ENCODE measurements at places on chromosomes 6 and 20.

DNA sequence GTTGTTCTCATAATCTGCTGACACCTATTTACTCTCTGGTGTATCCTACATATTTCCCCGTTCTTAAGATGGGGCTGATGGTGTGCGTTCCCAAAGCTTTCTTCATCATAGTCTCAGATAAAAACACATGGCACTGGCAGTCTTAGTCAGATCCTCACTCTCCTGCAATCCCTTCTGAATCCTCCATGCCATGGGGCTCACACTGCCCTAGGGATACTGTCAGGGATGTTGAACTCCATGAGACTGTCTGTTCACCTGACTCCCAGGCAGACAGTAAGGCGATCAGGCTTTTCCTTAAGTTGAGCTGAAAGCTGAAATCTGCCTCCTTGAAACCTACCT, 76.0 kb downstream of the SLX4IP start:
- no peak for DNase-seq

- DNase-seq: no peak
These were observed 27.8 kb upstream of the FAM110A start for GRCh38 chr20:805713-806112.

DNA sequence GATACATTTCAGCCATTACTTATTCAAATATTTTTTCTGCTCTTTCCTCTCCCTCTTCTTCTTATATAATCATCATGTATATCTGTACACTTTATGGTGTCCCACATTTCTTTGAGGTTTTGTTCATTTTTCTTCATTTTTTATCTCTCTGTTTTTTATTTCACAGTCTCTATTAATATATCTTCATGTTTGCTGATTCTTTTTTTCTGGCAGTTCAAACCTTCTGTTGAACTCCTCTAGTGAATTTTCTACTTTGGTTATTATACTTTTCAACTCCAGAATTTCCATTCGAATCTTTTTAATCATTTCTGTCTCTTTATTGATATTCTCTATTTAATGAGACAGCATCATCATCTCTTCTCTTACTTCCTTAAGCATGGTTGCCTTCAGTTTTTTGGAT, 38.9 kb upstream of the FOXC1 start:
- no peak for DNase-seq

DNA sequence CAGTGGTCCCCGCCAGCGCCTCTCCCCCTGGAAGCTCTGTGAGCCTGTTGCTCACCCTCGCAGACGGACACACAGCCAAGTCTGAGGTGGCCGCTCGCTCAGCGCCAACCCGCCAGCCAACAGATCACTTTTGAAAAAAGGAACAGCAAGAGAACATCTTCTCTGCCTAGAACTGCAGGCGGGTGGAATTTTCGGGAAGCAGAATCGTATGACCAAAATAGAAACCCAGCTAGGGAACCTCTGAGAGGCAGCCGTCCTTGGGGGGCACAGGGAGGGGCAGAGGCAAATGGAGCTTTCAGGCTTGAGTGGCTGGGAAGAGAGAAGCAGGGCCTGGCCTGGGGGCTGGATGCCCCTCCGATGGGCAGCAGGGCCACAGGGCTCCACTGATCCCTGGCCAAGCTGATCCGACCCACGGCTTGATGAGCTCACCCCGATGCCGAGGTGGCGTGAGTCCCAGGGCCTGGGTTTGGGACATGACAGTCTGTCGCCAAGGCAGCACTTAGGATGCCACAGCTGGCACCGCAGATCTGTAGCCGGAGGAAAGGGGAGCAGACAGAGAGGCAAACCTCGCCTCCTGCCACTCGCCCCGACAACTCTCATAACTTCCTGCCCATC, 9.8 kb downstream of the NFATC2 start:
- DNase-seq: peak; percentile 60

GRCh38 chr6:470901-471448, 79.4 kb downstream of the IRF4 start:
- no peak for DNase-seq

DNA sequence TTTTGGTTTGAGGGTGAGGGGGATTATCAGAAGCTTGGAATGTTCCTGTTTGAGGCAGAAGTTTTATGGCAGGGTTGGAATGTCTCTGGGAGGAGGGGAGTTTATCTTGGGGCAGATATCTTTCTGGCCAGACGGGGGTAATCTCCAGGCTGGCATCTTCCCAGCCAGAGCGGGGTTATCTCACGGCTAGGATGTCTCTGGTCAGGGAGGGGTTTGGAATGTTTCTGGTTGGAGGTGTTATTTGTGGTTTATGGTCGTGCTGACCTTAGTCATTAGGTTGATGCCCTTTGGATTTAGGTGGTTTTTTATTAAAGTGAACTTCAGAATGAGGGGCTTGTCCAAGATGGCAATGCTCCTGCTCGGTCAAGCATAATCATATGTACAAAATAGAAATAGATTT, 14.8 kb downstream of the PGK2 start:
- DNase-seq: no peak

DNA sequence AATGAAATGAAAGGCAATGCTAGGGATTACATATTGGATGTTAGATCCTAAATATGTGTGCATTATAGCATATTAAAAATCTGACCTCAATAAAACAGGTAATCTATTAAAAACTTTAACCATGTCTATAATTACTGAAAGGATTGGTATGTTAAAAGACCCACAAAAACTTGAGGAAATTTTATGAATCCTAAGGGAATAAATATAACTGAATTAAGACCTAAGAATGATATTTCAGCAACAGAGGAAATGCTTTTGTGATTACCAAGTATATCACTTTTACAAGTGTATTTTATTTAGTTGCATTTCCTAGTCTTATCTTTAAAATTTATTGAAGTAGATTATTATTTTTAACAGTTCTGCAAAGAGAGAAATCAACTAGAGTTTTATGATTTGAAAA, 571.5 kb downstream of the HDGFL1 start:
- DNase-seq: no peak

- DNase-seq: no peak
These were observed 352.9 kb downstream of the ESR1 start for GRCh38 chr6:152160346-152160745.

GRCh38 chr20:51487565-51488268, 54.8 kb downstream of the NFATC2 start:
- peak; percentile 46 for DNase-seq
